HCT116 (cell line): ENCODE measurements at places on chromosomes 12 and 14.

- no peak overlapping the region for H3K27ac ChIP-seq
- no peaks in the 10 kb centered on the region for H3K4me1 ChIP-seq
- peak; percentile 22 for DNase-seq
- no peak overlapping the region for H3K4me3 ChIP-seq
- no peaks in the 10 kb centered on the region for H3K27me3 ChIP-seq
- no peaks in the 10 kb centered on the region for H3K36me3 ChIP-seq
Observed at GRCh38 chr12:77152623-77153193, 87.3 kb upstream of the E2F7 start.

DNA sequence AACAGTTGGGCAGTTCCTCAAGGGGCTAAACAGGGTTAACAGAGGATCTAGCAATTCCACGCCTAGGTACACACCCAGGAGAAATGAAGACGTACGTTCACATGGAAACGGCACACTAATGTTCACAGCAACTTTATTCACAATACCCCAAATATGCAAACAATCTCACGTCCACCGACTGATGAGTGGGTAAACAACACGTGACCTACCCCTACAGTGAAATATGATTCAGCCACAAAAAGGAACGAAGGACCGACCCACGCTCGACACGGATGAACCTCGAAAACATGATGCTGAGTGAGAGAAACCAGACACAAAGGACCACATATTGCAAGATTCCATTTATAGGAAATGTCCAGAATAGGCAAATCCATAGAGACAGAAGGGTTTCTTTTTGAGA lies 112.7 kb downstream of the NCOR2 start:
- no peak overlapping the region for H3K4me3 ChIP-seq
- H3K27ac ChIP-seq, result no peak overlapping the region
- no peak for DNase-seq
- H3K36me3 ChIP-seq, result no peaks in the 10 kb centered on the region

- no peak overlapping the region for H3K27ac ChIP-seq
- H3K27me3 ChIP-seq, result no peaks in the 10 kb centered on the region
- H3K4me1 ChIP-seq, result no peaks in the 10 kb centered on the region
- no peaks in the 10 kb centered on the region for H3K36me3 ChIP-seq
Observed at GRCh38 chr12:92446083-92446460, 256.7 kb upstream of the PLEKHG7 start.

DNA sequence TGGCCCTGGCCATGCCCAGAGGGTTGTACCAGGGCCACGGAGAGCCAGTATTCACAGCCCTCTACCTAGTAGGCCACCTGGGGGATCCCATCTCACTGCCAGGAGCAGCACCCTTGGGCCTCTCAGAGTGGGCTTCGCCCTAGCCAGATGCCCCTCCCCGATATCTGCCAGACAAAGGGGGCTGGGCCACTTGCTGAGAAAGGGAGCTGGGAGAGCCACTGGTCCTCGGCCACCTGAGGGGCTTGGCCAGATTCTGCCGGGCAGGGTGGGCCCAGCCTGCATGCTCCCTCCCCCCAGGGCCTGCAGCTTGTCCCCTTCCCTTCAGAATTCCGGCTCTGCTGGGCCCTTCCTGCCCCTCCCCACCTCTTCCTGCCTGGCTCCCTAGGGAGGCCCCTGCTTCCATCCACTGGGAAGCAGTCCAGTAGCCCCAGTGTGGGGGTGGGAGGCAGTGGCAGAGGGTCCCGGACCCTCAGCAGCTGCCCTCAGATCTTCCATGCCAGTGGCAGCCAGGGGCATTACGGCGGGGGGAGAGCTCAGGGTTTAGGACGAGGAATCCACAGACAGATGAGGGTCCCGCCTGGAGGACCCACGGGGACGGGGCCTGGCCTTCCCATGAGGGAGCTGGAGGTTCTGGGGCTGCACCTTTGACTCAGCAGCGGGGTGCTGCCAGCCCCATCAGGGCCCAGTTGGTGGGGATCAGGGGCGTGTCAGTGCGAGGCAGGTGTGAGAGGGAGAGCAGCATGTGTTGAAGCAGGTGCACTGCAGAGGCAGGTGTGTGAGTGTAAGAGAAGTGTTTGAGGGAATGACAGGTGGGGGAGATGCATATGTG lies 2.4 kb downstream of the CRIP2 start:
- H3K4me1 ChIP-seq, result peaks cover 51% of the 10 kb centered on the region
- H3K4me3 ChIP-seq, result no peak overlapping the region
- H3K36me3 ChIP-seq, result no peaks in the 10 kb centered on the region
- no peak for DNase-seq
- H3K27ac ChIP-seq, result peak overlapping the region; percentile 17; the same call in 1 of the 2 replicates

DNA sequence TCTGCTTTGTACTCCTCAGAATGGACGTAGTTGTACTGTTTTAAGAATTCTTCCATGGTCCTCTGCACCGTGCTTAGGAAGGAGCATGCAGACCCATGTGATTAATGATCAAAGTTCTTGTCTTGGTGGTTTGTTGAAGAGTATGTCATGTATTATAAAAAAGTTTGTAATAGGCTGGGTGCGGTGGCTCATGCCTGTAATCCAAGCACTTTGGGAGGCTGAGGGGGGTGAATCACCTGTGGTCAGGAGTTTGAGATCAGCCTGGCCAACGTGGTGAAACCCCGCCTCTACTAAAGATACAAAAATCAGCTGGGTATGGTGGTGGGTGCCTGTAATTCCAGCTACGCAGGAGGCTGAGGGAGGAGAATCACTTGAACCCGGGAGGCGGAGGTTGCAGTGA lies 61.8 kb upstream of the RTL1 start:
- H3K4me1 ChIP-seq, result no peaks in the 10 kb centered on the region
- no peaks in the 10 kb centered on the region for H3K36me3 ChIP-seq
- no peak overlapping the region for H3K4me3 ChIP-seq
- H3K27me3 ChIP-seq, result no peaks in the 10 kb centered on the region
- no peak overlapping the region for H3K27ac ChIP-seq
- DNase-seq, result no peak

DNA sequence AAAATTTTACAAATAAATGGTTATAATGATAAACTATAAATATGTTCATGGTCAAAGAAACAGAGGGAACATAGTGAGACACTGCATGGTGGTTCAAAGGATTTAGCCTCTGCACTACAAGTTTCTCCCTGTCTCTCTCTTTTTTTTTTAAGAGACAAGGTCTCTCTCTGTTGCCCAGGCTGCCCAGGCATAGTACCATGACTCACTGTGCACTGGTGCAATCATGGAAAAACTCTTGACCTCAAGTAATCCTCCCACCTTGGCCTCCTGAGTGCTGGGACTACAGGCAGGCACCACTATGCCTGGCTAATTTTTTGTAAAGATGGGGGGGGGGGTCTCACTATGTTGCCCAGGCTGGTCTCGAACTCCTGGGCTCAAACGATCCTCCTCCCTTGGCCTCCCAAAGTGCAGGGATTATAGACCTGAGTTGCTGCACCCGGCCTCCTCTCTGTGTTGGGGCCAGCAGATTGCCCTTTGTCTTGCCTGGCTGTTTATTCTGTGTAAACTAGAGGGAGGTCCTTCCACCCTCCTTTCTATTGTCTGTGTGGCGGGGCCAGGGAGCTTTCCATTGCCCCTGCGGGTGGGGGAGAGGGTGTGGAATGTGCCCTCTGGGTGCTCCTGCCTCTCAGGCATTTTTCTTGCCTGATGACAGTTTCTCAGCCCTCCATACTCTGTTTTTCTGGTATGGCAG lies 22.1 kb downstream of the MTHFD1 start:
- H3K27ac ChIP-seq, result no peak overlapping the region
- H3K36me3 ChIP-seq, result peaks cover 8% of the 10 kb centered on the region
- no peaks in the 10 kb centered on the region for H3K27me3 ChIP-seq
- peaks cover 4% of the 10 kb centered on the region; the same call in 1 of the 2 replicates for H3K4me1 ChIP-seq
- no peak for DNase-seq
- H3K4me3 ChIP-seq, result no peak overlapping the region

- no peaks in the 10 kb centered on the region for H3K27me3 ChIP-seq
- no peaks in the 10 kb centered on the region for H3K36me3 ChIP-seq
- peaks cover 6% of the 10 kb centered on the region; the same call in 1 of the 2 replicates for H3K4me1 ChIP-seq
- no peak for DNase-seq
Observed at GRCh38 chr12:3427956-3428355, 63.0 kb upstream of the PRMT8 start.

- no peaks in the 10 kb centered on the region for H3K36me3 ChIP-seq
- H3K4me1 ChIP-seq, result no peaks in the 10 kb centered on the region
- no peak overlapping the region for H3K4me3 ChIP-seq
- no peak overlapping the region for H3K27ac ChIP-seq
- H3K27me3 ChIP-seq, result no peaks in the 10 kb centered on the region
Observed at GRCh38 chr14:101020834-101021370, 117.4 kb upstream of the RTL1 start.
